NCI-H1930 (cell line): ENCODE measurements at places on chromosomes 4 and X.

DNA sequence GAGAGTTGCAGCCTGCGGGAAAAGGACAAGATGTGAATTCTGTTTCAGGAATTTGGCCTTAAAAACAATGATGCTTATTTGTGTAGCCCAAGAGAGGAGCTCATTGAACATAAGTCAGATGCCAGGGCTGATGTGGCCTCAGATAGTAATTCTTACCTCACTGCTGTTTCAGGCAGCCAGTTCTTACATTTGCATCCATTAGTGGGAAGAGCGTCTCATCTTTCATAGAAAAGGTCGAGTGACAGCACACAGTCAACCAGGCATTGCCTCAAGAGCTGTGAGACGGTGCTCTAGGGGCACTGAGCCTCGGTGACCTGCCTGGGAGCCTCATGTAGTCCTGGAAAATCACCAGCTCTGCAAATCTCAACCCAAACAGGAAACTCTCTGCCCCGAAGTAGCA lies 174.9 kb upstream of the FRG1 start:
- DNase-seq, result no peak

DNA sequence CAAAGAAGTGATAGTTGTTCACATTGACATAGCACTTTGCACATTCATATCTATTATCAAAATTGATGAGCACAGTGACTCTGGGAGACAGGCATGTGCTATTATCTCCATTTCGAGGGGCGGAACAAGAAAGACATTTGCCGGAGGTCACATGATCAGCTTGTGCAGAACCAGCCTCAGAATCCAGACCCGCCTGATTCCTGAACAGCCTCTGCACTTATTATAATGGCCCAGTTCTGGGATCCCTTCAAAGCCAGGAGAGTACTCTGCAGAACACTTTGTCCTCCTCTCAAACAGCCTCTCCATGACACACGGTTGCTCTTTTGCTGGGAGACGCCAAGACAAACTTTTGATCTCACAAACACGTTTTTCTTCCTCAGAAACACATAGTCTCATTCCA lies 48.4 kb downstream of the RWDD4 start:
- no peak for DNase-seq

- no peak for DNase-seq
These were observed 139.5 kb downstream of the UCHL1 start for GRCh38 chr4:41396214-41396613.

DNA sequence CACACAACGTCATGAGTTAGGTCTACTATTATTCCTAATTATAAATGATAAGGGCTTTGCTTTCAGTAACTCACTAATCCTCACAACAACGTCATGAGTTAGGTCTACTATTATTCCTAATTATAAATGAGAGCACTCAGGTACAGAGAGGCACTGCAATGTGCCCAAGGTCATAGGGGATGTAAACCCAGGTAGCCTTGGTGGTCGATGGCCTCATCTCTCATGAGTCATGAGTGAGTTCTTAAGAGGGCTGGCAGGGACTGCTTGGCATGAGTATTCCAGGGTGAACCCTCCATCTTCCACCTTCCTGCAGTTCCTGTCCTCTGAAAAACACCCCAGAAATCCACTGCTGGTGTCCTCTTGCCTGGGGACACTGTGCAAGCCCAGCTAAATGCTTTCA lies 317.1 kb downstream of the STK32B start:
- no peak for DNase-seq

DNA sequence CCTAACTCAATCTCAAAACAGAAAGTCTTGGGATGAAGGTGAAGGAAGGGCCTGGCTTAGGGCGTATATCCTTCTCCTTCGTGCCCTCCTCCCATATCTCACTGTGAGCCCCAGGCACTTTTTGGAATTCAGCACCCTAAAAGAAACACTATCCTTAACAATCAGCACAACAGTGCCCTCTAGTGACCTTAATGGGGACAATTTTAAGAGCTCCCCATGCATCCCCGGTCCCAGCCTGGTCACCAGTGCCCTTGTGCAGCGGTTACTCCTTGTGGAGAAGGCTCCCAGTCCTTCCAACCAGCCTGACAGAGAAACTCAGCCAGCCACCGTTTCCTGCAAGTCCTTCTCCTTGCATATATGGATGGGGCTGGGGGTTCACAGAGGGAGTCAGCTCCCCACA lies 4.2 kb downstream of the PAK3 start:
- peak; percentile 1 for DNase-seq

GRCh38 chr4:159047478-159048165 lies 55.3 kb upstream of the RAPGEF2 start:
- DNase-seq, result no peak

GRCh38 chrX:83759872-83760271 lies 101.1 kb upstream of the CYLC1 start:
- DNase-seq, result no peak

DNA sequence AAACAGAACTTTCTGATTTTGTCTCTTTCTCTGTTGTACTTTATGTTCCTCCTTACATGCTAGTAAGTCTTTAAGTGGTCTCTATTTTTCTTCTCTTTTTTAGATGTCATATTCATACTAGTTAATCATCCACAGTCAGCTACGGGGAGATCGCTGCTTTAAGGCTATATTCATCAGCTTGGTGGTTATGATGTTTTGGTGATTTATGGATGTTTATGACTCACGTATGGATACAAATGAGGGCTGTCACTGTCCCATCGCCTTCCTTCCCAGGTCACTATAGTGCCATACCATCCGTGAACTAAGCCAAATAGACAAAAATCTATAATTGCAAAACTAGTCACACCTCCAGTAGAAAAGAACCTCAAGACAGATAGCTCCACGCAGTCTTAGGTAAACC lies 296.8 kb upstream of the AADAT start:
- DNase-seq, result no peak

DNA sequence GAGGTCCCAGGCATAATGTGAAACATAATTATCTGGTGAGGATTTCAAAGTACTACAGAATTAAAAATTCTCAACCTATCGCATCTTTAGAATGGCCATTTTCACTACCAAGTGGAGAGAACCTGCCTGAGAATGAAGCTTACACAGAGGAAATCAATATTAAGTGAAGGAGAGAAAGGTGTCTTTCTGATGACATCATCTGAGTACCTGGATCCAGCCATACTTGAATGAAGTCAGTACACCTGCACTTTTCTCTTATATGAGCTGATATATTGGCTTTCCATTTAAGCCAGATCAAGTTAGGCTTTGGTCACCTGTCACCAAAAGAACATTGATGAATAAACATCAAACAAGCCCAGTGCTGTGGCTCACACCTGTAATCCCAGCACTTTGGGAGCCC lies 118.9 kb upstream of the MED14 start:
- no peak for DNase-seq

DNA sequence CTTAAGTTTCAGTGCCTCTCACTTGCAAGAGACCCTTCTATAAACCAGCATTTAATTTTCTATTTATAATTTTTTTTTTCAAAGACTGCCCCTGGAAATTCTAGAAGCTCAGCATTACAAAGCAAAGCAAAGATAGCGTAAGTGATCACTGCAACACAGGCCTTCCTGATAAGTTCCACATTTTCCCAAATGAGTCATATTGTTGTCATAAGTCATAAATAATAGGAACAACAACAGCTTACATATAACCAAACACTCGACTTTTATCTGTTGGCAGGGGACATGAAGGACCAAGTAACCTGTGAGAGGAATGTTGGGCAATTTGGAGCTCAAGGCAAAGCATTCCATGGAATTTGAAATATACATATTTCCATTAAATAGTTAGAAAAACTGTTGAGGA lies 815.5 kb downstream of the DMD start:
- DNase-seq, result no peak

DNA sequence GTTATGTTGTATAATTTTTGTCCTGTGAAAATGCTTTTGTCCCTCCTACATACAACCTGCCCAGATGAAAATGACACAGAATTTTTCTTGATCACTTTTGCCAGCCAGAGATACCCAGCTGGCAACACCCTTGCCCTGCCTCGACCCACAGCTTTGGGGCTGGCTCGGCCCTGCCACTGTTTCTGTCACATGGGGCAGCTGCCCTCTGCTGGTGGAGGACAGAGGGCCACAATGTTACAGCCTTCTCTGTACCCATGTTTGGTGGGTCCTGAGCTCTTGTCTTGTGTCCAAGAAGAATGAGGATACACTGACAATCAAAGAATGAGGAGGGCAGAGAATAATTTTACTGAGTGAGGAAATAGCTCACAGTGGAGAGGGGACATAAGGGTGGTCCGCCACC lies 31.1 kb downstream of the BMP15 start:
- DNase-seq, result no peak

DNA sequence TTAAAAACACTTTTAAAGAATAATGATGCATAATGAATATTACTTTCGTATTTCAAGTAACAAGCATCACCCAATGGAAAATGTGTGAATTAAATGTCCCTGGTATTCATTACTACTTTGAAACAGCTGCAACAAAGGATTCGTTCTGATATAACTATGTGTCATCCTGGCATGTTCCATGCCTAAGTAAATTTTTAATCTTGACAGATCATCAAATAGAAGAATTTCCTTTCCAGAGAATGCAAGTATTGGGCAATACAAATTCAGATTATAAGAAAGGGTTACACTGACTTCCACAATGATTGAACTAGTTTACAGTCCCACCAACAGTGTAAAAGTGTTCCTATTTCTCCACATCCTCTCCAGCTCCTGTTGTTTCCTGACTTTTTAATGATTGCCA lies 105.3 kb downstream of the SPCS3 start:
- no peak for DNase-seq

DNA sequence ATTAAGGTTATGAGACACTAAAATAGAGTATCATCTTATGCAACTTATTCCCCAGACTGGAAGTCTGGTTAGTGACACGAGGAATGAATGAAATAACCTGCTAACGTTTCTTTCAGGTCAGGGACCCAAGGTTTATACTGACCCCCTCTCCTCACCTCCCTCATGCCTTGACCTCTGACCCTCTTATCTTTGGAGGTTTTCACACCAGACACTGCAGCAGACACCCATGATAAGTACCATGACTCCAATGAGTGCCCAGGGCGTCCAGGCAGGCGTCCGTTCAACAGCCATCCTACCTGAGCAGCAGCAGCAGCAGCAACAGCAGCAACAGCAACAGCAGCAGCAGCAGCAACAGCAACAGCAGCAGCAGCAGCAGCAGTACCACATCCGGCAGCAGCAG lies 4.2 kb upstream of the NLGN3 start:
- DNase-seq, result no peak

DNA sequence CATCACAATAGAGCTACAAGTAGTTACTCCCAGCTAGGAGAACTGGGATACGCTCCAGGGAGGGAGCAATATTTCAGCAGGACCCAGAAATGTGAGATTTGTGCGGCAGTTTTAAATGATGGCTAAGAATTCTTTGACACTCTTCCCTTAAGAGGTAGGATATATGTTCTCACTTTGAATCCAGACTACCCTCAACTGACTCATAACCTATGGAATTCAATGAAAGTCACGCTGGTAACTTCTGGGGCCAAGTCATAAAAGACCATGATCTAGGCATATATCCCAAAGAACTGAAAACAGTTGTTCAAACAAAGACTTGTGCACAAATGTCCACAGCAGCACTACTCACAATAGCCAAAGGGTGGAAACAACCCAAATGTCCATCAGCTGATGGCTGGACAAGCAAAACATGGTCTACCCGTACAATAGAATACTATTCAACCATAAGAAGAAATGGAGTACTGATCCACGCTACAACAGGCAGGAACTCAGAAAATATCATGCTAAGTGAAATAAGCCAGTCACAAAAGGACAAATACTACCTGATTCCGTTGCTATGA lies 10.5 kb downstream of the CD99L2 start:
- DNase-seq, result no peak

DNA sequence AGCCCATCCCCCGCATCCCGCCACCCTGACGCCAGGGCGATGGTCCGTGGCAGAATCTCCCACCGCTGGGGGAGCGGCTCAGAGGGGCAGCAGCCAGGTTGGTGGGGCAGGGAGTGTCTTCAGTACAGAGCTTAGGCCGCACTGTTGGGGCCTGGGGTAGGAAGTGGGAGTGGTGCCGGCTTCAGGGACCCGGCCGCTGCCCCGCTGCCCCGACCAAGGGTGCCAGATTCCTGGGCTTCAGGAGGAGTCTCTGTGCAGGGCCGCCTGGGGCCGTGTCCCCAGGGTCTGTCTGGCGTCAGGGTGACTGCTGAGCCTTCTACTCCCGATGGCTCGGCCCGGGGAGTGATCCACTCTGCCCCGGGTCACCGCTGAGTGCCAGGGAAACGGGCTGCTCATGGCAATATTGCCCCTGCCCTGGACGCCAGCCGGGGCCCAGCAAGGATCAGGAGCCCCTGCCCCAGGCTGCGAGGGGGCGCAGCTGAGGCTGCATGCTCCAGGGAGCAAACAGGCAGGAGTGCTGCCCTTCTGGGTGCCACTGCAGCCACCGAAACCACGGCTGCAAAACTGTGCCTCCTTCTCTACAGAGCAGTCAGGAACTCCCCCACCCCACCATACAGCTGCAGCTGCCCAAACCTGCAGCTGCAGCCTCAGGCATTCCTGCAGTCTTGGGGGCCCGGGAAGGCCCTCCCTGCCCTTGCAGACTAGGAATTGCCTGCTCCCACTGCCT lies 1206.1 kb downstream of the ARAP2 start:
- no peak for DNase-seq

DNA sequence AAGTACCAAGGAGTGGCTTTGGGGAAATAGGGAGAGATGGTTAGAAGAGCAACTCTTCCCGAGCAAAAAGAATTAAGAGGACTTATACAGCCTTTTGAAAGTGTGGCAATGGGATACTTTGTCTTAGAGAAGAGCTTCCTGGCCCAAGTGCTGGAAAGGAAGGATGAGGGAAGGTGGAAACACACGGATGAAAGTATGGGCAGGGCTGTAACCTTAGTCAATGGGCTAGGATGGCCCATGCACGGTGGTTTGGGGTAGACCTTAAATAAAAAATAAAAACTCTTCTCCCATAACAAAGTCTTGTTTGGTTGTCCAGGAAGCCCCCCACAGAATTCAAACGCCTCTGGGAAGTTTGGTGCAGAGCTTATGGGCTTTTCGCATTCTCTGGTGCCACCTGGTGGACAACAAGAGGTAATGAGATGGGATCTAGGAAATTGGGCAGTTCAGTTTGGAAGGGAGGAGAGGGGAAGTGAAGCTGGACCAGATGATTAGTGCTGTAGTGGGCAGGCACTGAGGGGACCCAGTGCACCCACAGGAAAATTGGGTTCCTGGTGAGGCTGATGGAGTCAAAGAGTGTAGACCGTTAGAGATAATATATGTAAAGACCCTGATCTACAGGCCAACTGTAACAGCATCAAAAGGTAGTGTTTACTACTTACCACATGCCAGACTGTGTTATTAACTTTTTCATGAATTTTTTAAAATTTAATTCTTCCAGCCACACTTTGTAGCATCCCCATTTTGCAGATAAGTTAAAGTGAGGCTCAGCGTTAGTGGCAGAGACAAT lies 13.8 kb upstream of the ENOX2 start:
- peak; percentile 7 for DNase-seq
